ENCODE measurements at places on chromosomes 1 and 21.

- DNase-seq = no peak
Observed at GRCh38 chr1:161492827-161493226, 12.4 kb upstream of the FCGR2A start.

DNA sequence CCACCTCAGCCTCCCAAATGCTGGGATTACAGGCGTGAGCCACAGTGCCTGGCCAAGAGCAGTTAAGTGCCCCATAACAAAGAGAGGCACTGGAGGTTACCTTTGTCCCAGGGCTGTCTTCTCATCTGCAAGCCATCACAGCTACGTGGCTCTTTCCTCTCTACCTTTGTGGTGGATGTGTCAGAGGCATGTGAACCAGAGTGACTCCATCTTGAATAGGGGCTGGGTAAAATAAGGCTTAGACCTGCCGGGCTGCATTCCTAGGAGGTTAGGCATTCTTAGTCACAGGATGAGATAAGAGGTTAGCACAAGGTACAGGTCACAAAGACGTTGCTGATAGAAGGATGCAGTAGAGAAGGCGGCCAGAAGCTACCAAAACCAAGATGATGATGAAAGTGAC is 59.4 kb upstream of the POU2F1 start:
- no peak for DNase-seq

DNA sequence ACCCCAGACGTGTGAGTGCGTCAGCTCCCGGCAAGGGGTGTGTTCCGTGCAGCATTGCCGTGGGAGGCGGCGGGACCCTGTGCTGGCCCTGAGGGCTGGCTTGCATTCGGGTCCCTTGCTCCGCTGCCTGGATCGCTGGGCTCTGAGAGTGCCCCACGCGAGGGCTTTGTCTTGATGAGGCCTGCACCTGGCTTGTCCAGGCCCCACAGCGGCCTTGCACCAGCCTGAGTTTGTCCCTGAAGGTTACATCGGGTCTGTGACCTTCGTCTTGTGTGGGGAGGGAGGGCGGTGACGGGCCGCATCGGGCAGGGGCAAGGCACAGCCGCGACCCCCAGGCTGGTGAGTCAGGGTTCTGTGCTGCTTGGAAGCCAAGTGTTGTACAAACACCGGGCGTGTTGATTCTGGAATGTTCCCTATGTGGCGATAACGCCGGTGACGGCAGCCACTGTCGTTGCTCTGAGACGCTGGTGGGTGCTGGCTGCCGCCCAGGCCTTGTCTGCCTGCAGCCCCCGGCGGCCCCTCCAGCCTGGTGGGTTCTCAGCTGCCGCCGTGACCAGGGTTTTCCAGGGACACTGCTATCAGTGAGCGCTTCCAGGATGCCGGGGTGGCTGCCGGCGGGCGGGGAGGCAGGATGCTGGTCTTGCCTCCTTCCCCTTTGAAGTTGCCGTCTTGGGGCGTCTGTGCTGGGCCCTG is 42.9 kb downstream of the SLX9 start:
- DNase-seq = no peak

- no peak for DNase-seq
Observed at GRCh38 chr1:6803357-6803756, 18.1 kb downstream of the CAMTA1 start.

- no peak for DNase-seq
Observed at GRCh38 chr1:24109166-24109483, 2.8 kb downstream of the MYOM3 start.

DNA sequence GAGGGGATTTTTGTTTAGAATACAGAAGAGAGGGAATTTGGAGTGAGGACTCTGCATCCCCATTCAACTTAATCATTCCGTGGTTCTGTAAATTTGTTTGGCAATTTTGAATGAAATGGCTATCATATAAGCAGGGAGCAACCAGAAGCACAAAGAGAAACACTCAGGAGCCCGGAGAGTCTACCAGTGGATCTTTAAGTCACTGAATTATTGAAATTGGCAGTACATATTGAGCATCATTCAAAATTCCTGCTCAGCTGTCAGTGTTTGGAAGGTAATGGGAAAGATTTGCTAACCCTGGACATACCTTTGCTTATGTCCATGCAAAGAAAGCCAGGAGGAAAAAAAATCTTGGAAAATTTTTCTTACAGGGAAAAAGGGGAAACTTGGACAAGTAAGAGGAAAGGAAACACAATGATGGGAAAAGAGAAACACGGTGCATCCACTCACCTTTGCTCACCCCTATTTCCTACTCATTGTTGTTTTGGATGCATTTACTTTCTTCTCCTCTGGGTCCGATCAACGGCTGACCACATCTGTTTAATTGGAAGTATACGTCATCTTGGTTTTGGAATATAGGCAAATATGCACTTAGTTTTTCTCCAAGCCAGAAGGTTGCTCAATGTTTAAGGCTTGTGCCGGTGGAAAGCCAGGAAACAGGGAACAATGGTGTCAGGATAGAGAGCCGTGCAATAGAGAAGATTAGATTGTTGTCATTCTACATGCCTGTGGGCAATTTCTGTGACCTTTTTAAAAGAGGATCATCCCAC is 243.0 kb upstream of the LYPLAL1 start:
- DNase-seq = no peak

DNA sequence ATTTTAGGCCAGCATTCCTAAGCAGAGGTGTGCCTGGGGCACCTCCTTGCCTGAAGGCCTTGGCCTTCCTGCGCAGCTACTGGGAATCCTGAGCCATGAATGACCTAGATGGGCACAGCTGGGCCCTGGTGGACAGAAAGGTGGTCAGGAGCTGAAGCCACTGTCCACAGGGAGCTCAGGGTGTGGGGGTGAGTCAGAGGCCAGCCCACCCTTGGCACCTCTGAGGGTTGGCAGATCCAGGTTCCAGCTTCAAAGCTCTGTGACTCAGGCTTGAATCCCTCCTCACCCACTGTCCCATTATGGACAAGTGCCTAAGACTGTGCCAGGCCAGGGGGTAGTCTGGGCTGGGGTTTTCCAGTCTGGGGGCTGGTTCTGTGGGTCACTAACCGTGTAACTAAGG is 6.4 kb upstream of the EDN2 start:
- no peak for DNase-seq

DNA sequence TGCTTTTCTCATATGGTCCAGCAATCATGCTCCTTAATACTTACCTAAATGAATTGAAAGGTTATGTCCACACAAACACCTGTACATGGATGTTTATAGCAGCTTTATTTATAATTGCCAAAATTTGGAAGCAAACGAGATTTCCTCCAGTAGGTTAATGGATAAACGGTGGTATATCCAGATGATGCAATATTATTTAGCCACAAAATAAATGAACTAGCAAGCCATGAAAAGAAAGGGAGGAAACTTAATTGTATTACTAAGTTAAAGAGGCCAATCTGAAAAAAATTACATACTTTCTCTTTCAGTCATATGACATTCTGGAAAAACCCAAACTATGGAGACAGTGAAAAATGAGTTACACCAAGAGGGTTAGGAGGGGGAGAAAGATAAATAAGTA is 76.3 kb upstream of the LRRC7 start:
- no peak for DNase-seq

- DNase-seq = peak; percentile 29
Observed at GRCh38 chr1:237562242-237562823, 328.4 kb downstream of the ZP4 start.

DNA sequence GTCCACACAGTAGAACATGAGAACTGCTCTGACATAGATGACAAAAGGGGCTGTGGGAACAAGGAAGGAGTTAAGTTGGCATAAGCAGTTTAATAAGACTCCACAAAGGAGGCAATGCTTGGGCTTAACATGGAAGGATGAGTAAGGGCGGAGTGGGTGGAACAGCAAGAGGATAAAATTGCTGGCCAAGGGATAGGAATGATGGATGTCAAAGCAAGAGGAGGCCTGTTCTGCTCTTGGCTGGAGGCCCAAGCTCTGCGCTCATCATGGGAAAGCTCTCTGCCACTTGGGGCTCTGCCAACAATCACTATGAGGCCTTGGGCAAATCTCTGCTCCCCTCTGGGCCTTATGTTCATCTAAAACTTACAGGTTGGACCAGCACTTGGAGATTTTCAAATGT is 98.3 kb upstream of the CAMK1G start:
- peak; percentile 15 for DNase-seq

- DNase-seq = no peak
Observed at GRCh38 chr1:227887697-227888403, 59.9 kb downstream of the WNT9A start.

GRCh38 chr1:204888294-204888693 is 17.6 kb downstream of the NFASC start:
- peak; percentile 51 for DNase-seq

All from AG08395 (cell line).